ENCODE measurements at places on chromosomes 16 and 17.

DNA sequence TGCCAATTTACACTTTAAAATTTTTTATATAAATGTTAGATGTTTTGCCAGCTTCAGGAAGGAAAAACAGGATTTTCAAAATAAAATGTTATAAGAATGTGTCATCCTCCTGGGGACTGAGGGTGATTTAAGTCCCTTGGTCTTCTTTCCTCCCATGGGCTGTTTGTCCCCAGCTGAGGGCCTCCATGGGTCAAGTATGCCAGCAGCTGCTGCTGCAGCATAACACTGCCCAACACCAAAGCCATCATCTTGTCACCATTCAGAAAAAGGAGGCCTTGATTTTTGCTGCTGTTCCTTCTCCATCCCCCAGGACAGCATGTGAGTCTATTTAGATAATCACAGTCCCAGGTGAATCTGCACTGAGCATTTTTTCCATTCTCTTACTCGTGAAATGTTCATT is 188.5 kb downstream of the LGALS9B start:
- no peak for DNase-seq

- DNase-seq = no peak
Measured at GRCh38 chr17:40791111-40791510, 8.6 kb downstream of the KRT28 start.

- DNase-seq = no peak
Measured at GRCh38 chr17:11598274-11599221, at the start of gene DNAH9. Gene DNAH9, plus strand, starts transcription at chr17:11598470. Its CDS starts 29 bp downstream, at chr17:11598499.

DNA sequence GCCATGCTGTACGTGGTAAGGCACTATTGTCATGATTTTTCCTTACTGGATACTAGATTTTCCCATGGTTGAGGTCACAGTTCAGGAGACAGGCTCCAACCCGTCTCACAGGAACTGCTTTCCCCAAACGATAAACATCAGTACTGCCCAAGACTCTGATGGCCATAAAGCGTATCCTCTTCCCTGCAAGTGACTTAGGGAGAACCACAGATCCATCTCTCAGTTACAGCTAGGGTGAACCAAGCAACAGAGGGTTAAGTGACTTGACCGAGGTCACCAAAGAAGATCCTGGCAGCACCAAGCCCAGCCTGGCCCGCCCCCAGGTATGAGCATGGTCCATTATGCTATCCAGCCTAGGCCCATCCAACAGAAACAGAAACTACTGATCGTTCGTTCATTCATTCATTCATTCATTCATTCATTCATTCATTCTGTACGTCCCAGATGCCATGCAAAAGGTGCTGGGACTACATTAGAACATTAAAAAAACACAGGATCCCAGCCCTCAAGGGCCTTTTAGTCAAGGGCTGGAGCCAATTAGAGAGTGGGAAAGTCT is 31.0 kb downstream of the MYH11 start:
- no peak for DNase-seq

DNA sequence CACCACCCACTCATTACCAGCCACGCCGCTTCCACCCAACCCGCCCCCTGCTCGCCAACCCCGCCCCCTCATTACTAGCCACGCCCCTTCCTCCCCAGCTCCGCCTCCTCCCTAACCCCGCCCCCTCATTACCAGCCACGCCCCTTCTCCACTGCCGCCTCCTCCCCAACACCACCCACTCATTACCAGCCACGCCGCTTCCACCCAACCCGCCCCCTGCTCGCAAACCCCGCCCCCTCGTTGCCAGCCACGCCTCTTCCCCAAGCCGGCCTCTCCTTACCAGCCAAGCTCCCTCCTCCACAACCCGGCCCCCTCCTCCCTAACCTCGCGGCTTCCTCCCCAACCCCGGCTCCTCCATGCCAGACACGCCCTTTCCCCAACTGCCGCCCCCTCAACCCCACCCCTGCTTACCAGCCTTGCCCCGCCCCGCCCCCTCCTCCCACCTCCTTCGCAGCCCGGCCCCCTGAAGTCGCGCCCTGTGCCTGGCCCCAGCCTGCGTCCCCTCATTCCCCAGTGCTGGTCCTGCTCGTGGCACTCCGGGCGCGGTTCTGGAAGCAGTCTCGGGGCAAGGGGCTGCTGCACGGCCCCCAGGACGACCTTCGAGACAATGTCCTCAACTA is 7.3 kb downstream of the SLC22A31 start:
- DNase-seq = peak; percentile 46

- DNase-seq = no peak
Measured at GRCh38 chr17:79917902-79918484, 78.8 kb upstream of the CBX4 start.

- no peak for DNase-seq
Measured at GRCh38 chr17:58920773-58921172, 165.1 kb downstream of the PPM1E start.

GRCh38 chr16:1295465-1295864 is 14.0 kb upstream of the UBE2I start:
- no peak for DNase-seq

DNA sequence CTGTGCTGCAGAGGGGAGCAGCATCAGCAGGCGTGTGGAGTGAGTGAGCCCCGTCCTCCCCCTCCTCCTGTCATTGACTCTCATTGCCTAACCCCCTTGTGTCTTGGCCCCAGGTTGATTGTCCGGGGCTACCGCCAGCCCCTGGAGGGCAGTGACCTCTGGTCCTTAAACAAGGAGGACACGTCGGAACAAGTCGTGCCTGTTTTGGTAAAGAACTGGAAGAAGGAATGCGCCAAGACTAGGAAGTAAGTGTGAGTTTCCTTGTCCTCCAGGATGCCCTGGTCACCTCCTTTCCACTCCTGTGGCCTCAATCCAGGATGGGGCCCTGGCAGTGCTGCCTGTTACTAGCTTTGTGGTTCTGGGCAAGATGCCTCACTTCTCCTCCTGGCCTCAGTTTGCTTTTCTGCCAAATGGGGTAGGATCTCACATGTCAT is 87.0 kb downstream of the ABCC1 start:
- DNase-seq = no peak

DNA sequence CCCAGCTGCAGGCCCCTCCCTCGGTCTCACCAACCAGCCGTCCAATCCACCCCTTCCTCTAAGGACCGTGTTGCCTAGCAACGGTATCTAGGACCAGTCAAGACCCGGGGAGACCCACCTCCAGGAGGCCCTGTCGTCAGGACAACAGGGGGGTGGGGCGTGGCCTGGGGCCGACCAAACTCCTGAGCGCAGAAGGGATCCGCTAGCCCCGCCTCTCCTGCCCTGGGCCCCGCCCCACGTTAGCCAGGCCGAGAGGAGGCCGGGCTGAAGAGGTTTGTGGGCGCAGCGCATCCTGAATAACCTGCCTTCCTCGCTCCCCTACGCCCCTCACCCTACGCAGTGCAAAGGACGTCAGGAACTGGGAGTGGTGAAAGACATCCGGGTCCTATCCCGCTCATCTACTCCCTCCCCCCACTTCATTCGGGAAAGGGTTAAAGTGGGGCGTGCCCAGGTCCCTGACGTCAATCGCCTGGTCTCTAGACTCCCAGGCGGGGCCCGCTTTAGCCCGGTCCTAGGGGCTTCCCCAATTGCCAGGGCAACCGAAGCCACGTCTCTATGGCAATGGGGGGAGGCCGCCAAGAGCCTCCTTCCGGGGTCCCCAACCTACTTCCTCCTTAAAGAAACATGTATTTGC is 14.7 kb downstream of the DLG4 start:
- DNase-seq = peak; percentile 89

DNA sequence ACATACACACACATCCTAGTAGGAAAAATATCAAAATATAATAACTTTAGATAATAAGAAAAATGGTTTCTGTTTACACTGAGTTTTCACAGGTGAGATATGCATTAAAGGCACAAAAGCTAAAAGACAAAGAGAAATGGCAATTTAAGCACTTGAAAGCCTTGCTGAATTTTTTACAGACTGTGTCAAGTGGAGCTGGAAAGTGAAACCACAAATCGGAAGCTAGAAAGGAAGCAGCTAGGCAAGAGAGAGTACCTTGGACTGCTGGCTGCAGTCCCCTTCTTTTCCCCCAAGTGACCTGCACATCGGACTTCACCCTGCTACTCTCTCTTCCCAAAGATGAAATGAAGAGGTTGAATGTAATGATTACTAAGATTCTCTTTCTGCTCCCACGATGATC is 135.1 kb downstream of the CDH13 start:
- no peak for DNase-seq

DNA sequence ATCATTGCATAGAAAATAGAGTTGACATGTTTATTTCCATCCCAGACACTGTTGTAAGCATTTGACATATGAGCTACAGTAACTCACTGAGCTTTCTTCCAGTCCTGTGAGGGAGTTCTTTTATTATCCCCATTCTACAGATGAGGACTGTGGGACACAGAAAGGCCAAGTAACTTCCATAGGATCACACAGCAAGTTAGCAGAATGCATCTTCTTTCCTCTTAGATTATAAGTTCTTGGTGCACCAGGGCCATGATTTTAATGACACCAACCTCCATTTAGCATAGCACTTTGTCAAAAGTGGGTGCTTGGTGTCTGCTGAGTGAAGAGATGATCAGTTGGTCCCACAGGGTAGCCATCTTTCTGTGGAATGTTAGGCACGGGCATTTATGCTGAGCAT is 12.7 kb downstream of the JPT2 start:
- DNase-seq = no peak

- DNase-seq = no peak
Measured at GRCh38 chr16:85566561-85567100, 46.5 kb upstream of the GSE1 start.

- DNase-seq = no peak
Measured at GRCh38 chr16:84889066-84889465, 69.3 kb downstream of the CRISPLD2 start.

Measured in endothelial cell (in vitro differentiated cells).